AG04450 (cell line): ENCODE measurements at places on chromosomes 5 and 9. TPM values are rescaled to one million over a fixed set of nuclear protein-coding genes. Genes with fewer than 3 reads are reported as not detected.

RABGAP1 gene
- 56.4 and 69.4 TPM in 2 replicates for polyA plus RNA-seq

SHC3 gene
- 4.3 and 4.7 TPM in 2 replicates for polyA plus RNA-seq

DNA sequence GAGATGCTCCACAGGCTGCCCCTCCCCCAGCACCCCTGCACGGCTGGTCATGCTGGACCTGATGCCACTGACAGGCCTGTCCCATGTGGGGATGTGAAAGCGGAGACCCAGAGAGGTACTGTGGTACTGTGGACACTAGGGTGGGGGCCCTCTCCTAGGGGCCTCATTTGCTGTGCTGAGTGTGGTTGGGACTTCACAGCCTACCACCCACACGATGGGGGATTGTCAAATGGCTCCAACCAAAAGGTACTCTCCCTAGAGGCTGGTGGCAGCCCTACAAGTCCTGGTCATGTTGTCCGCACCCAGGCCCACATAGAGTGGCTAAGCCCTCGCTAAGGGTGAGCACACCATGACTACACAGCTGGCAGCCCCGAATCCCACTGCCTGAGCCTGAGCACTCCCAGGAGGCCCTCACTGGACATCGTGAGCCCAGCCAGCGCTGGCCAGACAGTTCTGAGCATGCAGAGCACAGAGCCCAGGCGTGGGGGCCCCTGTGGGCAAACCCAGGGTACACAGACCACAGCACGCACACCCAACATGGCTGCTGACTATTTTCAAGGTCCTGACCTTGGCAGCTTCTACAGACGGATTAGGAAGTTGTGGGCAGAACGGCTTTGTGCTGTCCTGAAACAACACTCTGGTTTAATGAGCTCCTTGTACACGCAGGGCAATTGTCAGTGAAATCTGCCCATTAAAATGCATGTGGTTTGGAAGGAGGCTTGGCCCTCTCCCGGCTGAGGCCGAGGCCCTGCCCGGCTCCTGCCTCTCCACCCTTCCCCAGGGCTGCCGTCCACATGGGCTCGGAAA, 214.1 kb downstream of the HSPA4 start:
- no peak for DNase-seq

DNA sequence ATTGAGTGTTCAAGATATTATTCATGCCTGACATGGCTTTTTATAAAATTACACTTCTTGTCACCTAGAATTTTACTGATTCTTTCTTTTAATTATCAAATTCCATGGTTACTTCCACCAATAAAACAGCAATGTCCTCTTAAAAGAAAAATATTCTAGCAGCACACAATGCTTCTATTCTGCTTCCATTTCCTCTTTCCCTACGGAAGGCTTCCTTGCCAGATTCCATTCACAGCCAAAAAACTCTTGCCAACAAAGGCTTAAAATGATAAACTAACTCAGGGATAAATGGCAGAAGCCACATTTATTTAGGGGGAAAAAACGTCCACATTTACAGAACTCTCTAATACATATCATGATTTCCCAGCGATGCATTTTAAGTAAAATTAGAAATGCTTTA, 111.6 kb downstream of the CTNND2 start:
- no peak for DNase-seq

- no peak for DNase-seq
These were observed 4.7 kb downstream of the SKP2 start for GRCh38 chr5:36156619-36157018.

- no peak for DNase-seq
These were observed 18.4 kb upstream of the SPINK4 start for GRCh38 chr9:33221568-33221884.

DNA sequence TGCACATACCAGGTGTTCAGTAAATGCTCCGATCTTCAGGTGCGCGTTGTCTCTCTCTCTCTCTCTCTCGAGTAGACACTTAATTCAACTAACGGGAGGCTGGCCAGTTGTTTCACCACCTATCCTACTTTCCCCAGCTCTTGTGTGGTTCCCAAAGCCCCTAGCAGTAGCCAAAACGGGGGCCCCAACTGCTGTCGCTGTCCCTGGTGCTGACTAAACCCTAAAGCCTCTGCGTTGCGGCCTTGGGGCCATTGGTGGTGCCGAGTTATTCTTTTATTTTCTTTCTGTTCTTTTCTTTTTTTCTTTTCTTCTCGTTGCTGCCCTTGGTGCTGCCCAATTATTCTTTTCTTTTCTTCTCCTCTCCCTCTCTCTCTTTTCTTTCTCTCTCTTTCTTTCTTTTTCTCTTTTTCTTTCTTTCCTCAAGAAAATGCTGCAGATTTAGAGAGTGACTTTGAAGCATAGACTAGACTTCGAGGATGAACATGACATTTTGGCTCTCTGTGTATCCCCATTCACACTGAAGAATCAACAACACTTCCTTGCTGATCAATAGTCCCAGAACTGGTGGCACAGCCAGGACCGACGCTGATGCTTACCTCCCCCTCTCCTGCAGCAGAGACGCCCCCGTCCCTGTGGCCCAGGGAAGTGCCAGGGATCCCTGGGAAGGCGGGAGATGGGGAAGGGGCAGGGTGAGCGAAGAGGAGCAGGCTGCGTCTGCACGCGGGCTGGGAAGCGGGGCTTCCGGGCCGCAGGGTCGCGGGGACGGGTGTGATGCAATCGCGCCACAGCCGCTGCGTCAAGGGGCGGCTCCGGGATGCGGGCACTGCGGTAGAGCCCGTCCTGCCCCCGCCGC, at the start of gene FBLL1:
Gene FBLL1, plus strand, starts transcription at position 785 of the 853 bp plus-strand sequence. CDS start 200 bp downstream, outside the sequence.
- no peak for DNase-seq

DNA sequence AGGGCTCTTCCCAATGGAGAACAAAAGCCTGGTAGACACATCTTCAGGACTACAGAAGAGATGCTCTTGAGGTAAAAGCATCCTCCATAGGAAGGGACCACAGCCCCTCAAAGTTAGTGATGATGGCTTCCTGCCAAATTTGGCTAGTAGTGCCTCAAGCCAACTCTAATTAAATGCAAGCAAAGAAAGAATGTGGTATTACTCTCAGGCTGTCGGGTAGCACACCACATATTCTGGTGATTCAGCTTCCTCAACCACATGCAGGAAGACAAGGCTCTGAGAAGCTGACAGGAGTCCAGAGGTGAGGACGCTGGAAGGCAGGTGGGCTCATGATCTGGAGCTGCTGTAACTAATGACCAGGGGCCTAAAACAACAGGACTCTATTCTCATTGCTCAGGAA, 37.2 kb upstream of the S1PR3 start:
- no peak for DNase-seq

GRCh38 chr9:16106021-16106571, 553.3 kb downstream of the CCDC171 start:
- DNase-seq: no peak
